NCI-H524 (cell line): ENCODE measurements at places on chromosomes 1 and 21.

GRCh38 chr1:167412920-167413319, 105.4 kb downstream of the CD247 start:
- DNase-seq, result no peak

DNA sequence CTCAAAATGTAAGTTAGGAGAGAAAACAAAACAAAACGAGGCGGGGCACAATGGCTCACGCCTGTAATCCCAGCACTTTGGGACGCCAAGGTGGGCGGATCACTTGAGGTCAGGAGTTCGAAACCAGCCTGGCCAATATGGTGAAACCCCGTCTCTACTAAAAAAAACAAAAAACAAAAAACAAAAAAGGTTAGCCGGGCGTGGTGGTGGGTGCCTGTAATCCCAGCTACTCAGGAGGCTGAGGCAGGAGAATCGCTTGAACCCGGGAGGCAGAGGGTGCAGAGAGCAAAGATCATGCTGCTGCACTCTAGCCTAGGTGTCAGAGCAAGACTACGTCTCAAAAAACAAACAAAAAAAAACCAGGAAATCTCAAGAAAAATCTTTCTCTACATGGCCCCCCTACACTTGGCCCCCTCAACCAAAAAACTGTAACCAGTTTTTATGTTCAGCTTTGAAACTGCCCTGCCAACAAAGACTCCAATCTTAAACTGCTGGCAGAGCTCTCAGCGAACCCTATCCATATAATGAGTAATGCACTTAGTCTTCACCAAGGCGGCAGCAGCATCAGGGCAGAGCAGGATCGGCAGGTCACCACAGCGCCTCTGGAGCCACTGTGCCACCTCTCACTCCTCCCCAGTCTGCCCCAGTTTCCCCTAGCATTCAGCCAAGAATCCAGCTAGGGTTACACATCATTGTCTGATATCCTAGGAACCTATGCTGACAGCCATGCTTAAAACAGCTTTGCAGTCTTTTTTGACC, 71.7 kb downstream of the JAK1 start:
- DNase-seq, result no peak

DNA sequence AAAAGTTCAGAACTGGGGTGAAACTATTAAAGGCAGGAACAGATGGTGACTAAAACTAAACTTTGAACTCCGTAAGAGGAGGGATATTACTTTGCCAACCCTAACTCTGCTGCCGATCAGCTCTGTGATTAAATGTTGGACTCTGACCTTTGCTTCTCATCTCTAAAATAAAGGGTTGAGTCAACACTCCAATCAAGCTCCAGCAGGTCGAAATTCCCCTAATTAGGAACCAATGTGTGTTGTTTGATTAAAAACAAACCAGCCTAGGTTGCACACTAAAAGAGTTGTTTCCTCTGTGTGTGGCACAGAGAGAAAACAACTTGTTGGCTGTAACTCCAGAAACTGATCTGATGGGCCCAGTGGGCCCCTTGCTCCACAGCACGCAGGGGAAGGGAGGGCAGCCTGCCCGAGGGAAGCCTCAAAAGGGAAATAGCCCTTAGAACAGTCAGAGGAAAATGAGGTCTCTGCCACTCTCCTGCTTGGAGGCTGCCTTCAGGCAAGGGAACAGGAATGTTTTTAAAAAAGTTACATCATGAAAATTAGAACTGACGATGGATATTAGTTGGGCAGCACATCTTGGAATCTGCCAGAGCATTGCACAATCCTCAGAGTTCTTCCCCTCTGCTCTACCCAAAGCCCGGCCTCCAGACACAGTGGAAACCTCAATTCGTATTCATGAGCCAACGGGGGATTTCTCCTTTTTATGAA, 69.3 kb downstream of the KCTD3 start:
- no peak for DNase-seq

- DNase-seq, result no peak
These were observed 23.5 kb downstream of the SMYD3 start for GRCh38 chr1:246483569-246483933.

DNA sequence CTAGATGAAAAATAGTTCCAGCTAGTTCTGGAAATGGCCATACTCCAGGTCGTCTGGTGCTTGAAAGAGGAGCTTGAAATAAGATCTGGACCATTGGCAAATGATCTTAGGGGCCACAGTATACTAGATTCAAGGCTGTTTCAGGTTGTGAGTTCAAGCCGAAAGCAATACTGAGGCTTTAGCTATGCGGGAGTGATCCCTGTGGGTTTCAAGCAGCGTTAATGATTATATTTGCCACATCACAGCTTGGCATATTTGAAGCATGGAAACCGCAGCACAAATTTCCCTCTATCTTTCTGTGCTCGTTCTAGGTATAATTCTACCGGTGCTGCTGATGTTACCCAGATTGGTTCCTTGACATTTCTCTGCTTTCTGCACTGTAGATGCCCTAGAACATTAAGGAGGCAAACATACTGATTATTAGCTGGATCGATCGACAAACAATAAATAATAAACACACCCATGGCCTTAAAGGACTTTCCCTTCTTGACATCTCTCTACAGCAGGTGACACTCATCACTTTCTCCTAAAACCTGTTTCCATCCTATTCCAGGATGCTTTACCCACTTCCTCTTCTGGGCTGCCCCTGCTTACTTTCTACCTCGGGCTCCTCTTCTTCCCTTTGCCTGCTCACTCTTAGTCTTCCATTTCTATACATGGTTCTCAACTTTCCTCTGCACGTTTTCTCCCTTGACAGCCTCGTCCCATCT, 40.6 kb upstream of the LYST start:
- DNase-seq, result no peak

GRCh38 chr1:42807056-42807668, 9.8 kb upstream of the ERMAP start:
- peak; percentile 98 for DNase-seq

GRCh38 chr1:14082331-14082730, 382.3 kb downstream of the PRDM2 start:
- no peak for DNase-seq

- DNase-seq, result no peak
These were observed 18.7 kb downstream of the UBL4B start for GRCh38 chr1:110130989-110131388.

- peak; percentile 47 for DNase-seq
These were observed 34.9 kb downstream of the SYF2 start for GRCh38 chr1:25197235-25197975.

GRCh38 chr1:7510389-7510931, 260.6 kb upstream of the VAMP3 start:
- DNase-seq, result no peak

DNA sequence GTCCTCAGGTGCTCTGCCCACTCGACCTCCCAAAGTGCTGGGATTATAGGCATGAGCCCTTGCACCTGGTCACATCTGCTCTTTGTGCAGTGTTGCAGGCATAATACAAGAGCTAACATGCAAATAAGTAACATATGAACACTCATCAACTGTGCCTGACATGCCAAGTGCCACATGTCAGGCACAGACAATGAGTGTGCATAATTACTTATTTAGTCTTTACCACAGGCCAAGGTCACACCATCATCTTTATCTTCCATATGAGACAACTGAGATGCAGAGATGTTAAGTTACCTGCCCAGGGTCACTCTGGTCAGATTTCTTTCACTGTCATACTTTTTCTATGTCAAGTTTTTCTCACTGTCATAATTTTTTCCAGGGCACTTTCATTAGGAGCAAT, 126.1 kb downstream of the PPIAL4G start:
- DNase-seq, result no peak

DNA sequence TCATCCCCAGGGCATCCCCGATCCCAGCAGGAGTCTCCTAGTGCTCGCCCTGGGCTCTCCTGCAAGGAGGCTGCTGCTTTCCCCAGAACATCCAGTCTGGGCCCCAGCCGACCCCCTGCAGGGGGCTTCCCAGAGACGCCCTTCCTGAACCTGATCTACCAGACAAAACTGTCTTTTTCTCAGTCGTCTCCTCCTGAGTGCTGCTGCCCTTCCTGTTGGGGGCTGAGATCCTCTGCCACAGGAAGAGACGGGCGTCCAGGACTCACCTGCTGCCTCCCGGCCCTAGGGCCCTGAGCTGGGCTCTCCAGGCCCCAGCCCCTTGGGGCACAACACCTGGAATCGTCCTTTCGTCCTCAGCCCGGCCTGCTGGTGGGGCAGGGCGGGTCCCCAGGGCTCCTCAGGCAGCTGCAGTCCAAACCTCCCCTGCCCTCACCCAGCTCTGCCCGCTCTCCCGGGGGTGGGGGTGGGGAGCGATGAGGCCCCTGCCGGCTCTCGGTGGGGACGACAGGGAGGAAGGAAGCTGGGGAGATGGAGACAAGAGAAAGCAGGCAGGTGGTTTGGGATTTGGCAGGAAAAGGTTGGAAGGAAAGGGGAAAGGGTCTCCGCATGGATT, 36.9 kb downstream of the TP73 start:
- no peak for DNase-seq

DNA sequence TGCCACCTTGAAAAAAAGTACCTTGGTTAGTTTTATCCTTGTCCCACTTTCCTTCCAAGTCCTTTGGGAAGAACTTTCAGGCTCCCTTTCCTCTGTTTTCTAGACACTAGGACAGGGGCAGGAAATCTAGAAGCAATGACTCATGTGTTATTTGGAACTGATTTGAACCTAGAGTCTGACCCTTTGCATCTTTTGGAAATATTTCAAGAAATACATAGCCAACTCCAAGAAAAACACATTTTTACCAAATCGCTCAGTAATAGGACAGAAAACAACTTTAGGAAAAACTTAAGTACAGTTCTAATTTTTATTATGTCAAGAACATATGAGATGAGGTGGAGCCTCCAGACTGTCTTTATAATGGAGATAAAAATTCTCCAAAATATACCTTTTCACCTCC, 292.4 kb downstream of the PTBP2 start:
- DNase-seq, result no peak

DNA sequence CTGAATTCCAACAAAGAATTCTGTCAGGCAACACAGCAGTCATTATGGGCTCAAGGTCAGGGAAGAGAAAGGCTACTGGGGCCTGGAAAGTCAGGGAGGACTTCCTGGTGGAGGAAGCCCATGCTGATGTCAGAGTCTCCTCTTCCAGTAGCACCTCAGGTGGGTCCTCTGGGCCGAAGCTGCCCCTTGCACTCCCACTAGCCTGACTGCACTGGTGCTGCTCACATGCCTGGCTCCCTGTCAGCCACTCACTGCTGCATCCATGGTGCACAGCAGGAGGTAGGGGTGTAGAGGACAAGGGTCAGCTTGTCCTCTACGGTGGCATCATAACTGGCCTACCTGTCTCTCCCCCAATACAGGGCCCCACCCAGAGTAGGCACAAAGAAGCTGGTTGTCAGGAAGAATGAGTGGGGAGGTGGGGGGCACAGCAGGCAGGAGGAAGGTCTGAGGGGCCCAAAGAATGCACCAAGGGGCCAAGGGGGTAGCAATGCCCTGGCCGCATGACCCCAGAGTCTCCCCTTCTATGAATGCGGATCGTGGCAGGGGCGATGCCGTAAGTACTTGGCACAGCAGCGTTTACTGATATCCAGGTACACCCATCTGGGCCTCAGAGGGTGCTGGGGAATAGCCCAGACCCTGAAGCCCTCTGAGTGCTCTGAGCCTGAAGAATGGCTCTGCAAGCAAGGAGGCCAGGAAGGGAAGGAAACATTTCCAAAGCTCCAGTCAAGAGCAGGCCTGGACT, 80.3 kb downstream of the GLIS1 start:
- no peak for DNase-seq
